Fibroblast of skin of left biceps (primary cell): ENCODE measurements at places on chromosomes 11 and 22.

- no peak for DNase-seq
Observed at GRCh38 chr11:100910808-100911207, 218.8 kb downstream of the PGR start.

DNA sequence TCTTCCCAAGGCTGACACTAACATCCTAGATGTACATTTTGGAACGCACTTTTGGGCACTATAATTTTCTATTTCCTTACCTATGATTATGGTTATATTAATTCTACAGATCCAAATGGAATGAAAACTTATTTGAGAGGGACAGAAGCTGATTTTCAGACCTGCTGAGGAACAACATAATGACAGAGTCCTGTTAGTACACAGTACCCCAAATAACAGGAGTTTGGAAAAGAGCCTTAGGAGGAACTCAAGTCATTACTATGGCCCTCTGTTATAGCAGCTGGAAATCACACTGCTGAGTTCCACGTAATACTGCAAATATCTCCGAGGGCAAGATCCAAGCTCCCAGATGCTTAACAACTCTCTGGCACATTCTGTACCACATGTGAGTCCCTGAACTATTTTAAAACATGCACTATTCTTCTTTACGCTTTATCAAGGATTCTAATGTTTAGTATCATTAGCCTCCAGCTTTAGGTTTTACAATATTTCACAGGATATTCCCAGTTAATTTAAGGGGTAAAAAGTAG lies 1027.7 kb upstream of the CCDC90B start:
- DNase-seq = no peak

- DNase-seq = no peak
Observed at GRCh38 chr11:76313913-76314740, 66.8 kb downstream of the THAP12 start.

DNA sequence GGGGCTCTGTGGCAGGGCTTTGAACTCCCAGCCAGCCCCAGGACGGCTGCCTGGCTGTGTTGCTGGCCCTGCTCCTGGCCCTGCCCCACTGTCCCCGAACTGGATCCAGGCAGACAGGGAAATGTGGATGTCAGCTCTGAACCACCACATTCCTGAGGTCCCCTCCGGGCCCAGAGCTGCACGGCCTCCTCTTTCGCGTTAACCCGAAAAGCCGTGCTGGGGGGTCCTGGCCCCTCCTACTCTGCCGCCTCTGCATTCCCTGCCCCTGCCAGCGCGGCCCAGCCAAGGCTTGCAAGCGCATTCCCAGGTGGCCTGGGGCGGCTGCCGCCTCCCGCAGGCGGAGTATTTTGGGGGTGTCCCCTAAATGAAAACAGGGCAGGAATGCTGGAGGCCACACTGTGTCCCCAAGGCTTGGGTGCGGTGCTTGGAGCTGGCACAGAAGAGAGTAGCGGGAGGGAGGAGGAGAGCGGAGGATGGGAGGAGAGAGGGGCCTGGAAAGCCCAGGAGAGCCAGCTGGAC lies 5.4 kb downstream of the LINC01488 start:
- DNase-seq = no peak

DNA sequence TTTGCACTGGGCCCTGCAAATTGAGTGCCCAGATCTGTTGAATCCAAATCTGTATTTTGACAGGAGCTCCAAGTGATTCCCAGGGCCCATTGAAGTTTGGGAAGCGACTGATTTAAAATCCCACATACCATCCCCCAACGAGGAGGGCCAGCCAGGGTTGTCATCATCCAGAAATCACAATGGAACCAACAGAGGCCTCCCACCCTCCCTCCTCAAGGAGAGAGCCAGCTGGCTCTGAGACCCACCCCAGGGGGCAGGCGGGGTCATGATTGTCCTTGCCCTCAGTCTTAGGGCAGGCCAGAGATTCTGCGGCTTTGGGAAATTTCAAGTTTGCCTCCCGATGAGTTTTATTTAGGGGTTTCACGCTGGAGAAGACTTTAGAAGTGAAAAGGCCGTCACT lies 358.2 kb downstream of the MN1 start:
- no peak for DNase-seq

- DNase-seq = no peak
Observed at GRCh38 chr22:47260551-47260950, 498.1 kb downstream of the TBC1D22A start.

DNA sequence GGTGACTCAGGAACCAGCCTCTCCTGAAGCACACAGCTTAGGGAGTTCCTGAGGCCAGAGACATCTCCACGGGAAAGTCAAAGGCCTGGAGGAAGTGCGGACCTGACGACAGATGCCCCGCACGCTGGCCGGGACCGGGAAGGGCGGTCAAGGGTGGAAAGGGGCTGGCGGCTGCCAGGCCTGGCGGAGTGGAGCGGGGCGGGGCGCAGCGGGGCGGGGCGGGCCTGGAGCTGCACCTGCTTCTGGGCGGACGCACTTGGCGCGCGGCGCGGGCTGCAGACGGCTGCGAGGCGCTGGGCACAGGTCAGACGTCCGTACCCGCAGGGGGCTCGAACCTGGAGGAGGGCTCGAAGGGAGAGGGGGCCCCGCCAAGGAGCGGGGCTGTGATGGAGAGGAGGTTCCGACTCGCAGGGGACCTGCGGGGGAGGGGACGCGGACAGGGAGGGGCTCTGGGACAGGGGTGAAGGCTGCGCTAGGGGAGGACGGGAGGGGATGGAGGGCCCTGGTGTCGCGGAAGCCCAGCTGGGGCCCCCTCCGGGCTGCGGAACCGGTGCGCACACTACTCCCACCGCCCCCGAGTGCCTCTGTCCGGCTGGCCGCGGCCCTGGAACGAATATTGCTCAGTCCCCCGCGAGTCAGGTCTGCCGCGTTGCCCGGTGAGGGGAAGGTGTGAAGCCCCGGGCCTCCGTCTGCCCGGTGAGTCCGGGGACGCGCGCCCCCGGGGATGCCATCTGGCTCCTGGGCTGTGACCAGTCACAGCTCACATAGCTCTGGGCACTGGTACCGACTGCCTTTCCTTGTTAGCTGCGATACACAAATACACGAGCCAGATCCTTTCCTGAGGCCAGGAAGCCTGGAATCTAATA lies at the start of gene TMEM45B:
TMEM45B (plus strand) TSS at position 253 of the 866 bp plus-strand sequence. CDS start 36,635 bp downstream, outside the sequence.
- no peak for DNase-seq

DNA sequence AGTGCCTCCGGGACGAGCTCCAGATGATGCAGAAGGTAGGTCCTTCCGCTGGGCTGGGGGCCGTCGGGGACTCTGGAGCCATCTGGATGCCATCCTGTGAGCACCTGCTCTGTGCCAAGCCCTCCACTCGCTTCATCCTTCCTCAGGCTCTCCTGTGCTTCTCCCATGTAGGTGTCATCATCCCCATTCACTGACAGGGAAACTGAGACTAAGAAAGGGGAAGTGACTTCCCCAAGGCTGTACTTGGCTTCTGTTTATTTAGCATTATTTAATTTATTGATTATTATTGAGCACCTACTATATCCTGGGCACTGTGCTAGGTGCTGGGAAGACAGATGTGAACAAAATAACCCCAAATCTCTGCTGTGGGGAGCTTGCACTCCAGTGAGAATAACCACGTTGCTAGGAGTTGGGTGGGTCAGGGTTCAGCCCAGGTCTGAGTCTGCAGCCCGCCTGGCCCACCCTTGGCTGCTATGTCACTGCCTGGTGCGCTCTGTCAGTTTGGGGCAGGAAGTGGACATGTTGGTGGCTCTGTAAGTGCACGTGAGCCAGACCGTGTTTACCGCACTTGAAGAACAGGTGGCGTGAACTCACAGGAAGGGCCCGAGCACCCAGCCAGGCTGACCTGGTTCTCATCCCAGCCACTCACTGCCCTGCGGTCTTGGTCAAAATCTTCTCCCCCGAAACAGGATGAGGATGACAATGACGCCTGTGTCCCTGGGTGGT lies 35.9 kb upstream of the GCAT start:
- DNase-seq = no peak
